ENCODE measurements at places on chromosomes 6 and 20.

DNA sequence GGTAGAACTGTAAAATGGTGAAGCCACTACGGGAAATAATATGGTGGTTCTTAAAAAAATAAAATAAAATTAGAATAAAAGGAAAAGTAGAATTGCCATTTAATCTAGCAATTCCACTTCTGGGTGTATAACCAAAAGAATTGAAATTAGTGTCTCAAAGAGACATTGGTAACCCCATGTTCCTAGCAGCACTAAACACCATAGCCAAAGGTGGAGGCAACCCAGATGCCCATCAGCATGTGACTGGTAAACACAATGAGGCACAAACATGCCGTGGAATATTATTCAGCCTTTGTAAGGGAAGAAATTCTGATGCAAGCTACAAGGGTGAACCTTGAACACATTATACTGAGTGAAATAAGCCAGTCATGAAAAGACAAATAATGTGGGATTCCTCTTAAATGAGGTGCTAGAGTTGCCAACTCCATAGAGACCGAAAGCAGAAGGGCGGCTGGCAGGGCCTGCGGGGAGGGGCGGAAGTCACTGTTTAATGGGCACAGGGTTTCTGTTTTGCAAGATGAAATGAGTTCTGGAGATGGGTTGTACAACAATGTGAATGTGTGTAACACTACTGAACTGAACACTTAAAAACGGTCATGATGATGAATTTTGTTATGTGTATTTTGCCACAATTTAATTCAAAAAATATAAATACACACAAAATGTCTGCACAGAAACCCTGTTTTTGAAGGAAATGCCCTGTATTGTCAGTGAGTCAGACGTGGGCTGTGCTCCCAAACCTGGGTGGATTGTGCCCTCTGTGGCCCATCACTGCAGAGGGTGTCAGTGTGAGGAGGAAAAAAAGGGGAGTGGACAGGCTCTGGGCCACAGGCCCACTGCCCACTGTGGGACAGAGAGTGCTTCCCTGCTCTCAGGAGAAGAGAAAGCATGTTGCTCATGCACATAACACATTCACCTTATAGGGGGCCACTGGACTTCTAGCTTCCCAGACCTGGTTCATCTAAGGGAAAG lies 49.6 kb upstream of the CD93 start:
- DNase-seq, result no peak

DNA sequence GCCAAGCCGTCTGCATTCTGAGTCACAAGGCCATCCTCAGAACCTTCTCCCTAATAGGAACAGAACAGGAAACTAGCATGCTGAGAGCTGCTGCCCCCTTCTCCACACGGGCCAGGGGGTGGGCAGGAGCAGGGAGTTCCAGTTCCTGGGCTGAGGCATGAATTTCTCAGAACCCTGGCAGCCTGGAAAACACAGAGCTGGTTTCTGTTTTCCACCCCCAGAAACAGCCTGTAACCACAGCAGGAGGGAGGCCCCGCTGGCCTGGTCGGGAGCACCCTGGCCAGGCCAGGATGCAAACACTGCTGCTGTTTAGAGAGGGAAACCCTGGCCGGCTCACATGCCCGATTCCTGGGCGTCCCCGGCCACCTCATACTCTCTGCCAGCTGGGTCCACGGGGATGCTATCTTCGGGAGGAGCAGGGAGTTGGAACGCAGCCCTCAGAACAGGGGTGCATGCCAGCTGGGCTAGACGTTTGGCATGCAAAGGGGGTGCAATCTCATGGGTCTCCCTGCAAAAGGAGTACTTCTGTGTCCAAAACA lies 130.1 kb downstream of the NFATC2 start:
- DNase-seq, result peak; percentile 32

DNA sequence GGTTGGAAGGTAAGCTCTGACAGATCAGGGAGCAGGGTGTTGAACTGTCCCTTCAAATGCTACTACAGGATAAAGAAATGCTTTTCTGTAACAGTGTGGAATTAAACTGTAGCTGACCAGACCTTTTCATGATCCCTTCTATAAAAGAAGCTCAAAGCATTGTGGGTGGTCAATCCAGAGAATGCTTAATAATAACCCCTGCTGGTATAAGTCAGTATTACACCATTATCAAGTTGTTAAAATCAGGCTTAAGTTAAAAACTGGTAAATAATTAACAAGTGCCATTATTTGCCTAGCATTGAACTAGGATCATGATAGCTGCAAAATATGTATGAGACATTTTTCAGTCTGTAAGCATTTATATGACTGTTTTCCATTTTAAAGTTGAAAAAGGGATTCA lies 468.9 kb downstream of the PKHD1 start:
- DNase-seq, result no peak

GRCh38 chr6:20876561-20876960 lies 342.3 kb downstream of the CDKAL1 start:
- DNase-seq, result no peak

GRCh38 chr6:3489961-3490624 lies 33.2 kb upstream of the SLC22A23 start:
- DNase-seq, result no peak

DNA sequence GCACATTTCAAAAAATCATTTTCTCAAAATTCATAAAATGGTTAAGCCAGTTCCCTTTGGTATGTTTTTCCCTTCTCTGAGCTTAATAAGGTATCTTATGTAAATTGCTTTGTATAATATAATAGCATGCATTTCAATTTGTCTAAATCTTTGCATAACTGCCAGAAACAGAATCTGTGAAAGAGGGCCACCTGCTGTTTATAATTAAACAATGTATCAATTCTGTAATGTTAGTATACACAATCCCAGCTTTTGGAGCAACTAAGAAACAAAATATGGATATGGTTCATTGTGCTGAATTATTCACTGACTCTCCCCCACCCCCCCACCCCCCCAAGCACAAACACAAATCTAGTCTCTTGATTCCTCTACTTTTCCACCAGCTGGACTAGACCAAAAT lies 54.8 kb downstream of the GPX5 start:
- no peak for DNase-seq

GRCh38 chr6:491233-491632 lies 99.7 kb downstream of the IRF4 start:
- DNase-seq, result no peak

DNA sequence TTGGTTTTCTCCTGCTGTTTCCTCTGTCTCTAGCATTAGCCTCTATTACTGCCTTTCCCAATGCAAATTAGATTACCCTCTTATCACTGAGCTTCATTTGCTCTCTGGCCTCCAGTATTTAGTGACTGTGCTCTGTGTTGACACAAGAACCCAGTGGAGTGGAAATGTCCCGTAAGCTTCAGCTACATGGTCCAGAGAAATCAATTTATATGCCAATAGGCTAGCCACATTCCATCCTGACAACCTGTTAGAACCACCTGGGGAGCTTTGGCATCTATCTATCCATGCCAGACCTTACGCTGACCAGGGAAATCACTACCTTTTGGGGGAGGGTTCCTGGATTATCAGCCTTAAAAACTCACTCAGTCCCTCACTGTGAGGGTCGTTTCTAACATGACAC lies 459.6 kb downstream of the UTRN start:
- DNase-seq, result no peak

DNA sequence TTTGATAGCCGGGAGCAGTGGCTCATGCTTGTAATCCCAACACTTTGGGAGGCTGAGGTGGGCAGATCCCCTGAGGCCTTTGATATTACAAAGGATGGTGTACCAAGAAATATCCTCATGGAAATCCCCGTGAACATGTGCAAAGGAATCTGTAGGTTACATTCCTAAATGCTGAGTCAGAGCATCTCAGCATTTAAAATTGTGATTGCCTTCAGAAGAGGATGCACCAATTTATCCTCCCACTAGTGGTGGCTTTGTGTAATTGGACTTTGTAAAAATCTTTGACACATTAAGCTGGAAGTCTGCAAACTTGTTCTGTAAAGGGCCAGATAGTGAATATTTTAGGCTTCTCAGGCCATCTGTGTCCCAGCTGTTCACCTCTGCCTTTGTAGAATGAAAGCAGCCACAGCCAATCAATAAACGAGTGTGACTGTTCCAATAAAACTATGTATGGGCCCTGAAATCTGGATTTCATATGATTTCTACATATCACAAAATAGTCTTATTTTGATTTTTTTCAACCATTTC lies 11.8 kb downstream of the TMEM14B start:
- no peak for DNase-seq

DNA sequence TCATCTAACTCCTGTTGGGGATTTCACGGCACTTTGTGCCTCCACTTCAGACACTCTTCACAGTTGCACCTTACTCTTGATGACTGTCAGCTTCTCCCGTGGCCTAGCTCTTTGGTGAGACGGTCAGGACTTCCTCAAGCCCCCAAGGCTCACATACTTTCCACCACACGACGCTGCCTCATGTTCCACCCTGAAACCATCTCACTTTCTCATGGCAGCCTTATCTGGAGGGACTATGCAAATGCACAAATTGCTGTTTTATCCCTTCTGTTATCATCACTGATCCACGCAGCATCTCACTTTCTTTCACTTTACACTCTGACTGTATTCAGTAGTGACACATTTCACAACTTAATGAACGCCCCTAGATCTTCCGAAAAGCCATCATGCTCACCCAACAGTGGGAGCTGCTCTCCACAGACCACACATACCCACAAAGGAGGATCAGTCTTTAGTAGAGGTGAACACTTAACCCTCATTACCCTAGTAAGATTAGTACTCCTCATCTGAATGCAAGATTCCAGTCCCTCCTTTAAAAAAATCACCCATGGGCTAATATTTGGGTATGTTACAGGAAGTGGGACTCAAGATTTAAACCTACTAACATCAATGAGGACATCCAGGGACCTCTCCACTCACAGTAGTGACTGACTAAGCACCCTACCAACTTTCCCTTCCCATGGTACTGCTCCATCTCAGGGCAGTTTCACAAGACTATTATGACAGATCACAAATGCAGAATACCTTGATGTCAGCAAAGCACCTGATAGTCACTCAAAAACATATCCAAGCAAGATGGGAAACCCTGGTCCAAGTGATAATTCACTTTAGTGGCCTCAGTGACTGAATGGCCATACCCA lies 35.4 kb downstream of the FYN start:
- no peak for DNase-seq

GRCh38 chr6:35209081-35209480 lies 4.7 kb upstream of the SCUBE3 start:
- DNase-seq, result no peak

GRCh38 chr6:167514524-167514923 lies 189.6 kb downstream of the TTLL2 start:
- no peak for DNase-seq

DNA sequence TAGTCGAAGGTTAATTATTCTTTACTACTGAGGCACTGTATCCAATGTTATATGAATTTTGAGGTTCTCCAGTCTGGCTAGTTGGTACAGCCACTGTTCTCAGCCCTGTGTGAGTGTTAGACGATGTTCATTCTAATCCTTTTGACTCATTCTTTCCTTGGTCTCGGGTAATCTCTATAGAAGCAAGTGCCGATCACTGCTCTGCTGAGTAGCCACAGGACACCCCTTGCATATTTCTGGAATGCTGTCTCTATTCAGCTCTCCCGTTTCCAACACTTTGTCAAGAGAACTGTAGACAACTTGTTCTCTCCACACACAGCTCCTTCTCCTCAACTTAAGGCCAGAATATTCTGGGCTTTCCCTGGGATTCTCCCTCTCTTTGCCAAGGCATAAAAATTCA lies 42.4 kb upstream of the PLCB1 start:
- no peak for DNase-seq

DNA sequence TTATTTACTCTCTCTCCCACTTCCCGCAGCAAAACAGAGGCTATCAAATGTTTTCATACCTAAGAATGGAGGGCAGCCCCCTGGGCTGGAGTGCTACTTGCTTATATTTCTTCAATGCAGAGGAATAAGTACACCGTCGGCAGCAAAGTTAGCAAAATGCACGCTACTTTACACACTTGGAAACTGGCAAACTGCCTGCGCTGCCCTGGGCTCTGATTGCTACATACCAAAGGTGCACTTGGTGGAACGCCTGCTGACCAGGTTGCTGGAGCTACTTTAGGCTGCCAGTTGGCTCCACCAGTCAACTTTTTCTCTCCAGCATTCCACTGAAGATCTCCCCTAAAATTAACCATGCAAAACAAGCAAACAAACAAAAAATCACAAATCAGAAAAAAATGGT lies 62.4 kb downstream of the PRSS35 start:
- no peak for DNase-seq

- no peak for DNase-seq
Measured at GRCh38 chr20:1528811-1529210, 28.7 kb downstream of the SIRPD start.

GRCh38 chr6:125104425-125104824 lies 49.1 kb upstream of the TPD52L1 start:
- DNase-seq, result no peak

DNA sequence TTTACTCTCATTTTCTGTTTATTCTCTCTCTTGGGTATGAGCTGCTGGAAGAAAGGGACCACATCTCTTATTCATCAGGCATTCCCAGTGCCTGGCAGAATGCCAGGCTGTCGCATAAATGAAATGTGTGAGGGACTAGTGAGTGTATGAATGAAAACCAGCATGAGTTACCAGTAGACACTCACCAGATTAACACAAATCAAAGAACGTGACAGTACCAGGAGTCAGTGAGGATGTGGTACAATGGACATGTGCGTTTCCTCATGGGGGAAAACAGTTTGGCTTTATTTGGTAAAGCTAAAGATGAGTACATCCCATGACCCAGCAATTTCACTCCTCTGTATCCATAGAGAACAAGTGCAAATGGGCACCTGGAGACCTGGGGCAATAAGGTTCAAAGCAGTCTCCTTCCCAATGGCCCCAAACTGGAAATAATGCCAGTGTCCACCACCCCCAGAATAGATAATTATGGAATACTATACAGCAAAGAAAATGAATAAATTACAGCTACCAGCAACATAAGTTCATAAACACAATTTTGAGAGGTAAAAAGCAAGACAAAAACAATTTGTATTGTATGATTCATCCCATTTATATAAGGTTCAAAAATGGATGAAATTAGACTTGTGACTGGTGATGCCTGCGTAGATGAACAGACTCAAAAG lies 93.3 kb downstream of the CDH22 start:
- DNase-seq, result no peak

- no peak for DNase-seq
Measured at GRCh38 chr20:39108746-39109145, 146.6 kb downstream of the DHX35 start.

DNA sequence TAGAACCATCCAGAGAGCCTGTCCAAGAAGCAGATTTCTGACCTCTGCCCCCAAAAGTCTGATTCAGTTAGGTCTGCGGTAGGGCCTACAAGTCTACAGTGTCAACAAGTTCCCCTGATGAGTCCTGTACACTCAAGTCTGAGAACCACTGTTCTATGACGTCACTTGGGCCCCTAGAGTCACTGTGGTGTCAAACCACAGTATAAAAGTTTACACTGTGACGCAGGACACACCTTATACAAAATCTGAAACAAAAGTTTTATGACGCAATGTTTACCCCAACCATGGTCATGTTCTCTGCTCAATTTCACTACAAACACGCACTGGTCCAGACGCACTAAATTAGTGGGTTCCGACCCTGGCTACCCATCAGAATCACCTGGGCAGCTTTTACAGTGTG lies 17.9 kb downstream of the SLA2 start:
- no peak for DNase-seq

DNA sequence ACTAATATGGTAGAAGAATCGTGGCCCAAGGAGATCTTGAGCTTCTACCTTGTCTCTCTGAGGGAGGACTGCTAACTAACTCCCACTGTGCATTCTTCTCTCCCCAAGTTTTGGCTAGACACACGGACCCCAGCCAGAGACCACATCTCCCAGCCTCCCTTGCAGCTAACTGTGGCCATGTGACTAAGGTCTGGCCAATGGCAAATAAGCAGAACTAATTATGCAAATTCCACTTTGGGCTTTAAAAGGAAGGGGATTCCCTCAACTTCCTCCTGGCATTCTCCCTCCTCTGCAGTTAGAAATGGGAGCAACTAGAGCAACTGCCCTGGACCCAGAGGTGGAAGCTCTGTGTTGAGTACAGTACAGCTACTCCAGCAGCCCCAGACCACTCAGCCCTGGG lies 15.4 kb downstream of the BPIFA2 start:
- DNase-seq, result no peak

Data from heart right ventricle (tissue), 16 donors.